GM13976 (cell line): ENCODE measurements at places on chromosomes 11 and 22.

DNA sequence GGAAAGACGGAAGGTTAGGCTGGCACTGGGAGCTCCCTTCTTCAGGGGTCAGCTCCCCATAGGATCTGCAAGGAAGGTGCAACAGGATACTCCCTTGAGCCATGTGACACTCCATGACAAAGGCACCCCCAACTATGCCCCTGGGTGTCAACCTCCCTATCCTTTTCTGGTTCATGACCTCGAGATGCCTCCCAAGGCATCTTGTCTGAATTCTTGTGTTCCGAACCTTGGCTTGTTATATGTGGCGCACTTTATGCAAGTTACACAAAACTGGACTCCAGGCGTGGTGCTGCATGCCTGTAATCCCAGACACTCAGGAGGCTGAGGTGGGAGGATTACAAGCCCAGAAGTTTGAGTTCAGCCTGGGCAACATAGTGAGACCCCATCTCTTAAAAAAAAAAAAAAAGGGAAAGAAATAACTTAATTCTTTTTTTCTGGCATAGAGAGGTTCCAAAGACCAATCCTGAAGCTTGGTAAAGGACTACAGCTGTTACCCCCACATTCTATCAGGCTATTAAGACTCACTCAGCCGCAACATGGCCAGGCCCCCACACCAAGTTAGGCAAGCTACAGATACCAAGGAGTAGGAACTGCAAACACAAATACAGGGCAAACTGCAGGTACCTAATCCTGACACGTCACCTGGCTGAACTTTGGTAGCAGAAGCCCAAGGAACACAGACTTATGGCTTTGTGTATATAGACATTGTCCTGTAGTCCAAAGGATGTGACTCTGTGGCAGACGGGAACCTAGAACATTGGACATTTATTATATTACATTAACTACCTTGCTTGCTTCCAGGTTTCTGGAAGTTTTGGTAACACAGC lies 1.4 kb downstream of the C11orf24 start:
- no peak for DNase-seq

DNA sequence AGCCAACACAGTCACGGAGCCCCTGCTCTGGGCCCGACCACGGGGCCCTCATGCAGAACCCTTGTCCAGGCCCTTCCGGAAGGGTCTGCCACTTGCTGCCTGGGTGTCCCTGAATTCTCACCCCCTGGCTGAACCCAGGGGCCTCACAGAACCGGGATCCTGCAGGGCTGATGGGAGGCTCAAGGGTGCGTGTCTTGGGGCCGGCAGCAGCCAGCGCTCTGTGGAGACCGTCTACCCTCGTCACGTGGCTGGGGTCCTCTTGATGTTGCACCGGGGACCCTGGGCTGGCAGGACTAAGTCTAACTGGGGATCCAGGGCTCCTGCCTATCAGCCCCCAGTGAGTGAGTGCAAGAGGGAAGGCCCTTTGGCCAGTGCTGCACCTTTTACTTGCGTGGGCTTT lies 19.3 kb upstream of the CCDC188 start:
- no peak for DNase-seq

- no peak for DNase-seq
Measured at GRCh38 chr11:116927163-116927974, 89.9 kb upstream of the APOA1 start.

GRCh38 chr11:97525273-97525672 lies 1135.5 kb downstream of the JRKL start:
- DNase-seq, result no peak

GRCh38 chr22:50517495-50518260 lies 7.7 kb downstream of the SCO2 start:
- no peak for DNase-seq
